ENCODE measurements at places on chromosomes 3 and 15. TPM values are rescaled to one million over a fixed set of nuclear protein-coding genes. Genes with fewer than 3 reads are reported as not detected.

- no peak for DNase-seq
Observed at GRCh38 chr3:182139627-182140357, 428.1 kb downstream of the SOX2 start.

- no peak for DNase-seq
Observed at GRCh38 chr3:24608701-24609390, 114.2 kb upstream of the THRB start.

DNA sequence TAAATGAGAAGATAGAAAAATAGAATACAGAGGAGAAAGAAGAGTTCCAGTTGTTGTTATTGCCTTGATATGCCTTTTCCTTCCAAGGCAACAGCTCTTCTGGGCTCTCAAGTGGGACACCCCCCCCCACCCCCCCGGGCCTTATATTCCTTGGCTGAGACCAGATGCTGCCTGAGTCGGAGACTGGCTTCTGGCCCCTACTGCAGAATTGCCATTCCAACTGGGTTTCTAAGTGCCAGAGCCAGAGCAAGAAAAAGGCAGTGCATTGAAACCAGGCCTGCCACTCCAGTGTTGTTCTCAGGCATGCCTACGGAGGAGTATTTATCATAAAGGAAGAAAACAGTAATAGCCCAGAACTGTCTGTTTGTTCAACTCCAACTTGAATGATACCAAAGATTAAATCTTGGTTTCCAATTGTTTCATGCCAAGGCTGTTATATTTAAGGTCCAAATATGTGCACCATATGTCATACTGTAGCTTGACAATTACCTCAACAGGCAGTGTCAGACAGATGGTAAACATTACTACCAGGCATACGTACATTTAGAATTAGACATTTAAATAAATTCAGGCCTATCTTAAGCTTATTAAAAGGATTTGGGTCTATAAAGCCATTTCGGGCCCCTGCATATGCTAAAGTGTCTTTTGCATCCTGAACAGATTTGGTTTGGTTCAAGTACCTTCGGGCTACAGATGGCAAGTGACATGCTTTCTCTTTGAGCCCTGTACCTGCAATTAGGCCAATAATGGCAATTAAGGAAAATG, 209.9 kb upstream of the SEMA6D start:
- no peak for DNase-seq

DNA sequence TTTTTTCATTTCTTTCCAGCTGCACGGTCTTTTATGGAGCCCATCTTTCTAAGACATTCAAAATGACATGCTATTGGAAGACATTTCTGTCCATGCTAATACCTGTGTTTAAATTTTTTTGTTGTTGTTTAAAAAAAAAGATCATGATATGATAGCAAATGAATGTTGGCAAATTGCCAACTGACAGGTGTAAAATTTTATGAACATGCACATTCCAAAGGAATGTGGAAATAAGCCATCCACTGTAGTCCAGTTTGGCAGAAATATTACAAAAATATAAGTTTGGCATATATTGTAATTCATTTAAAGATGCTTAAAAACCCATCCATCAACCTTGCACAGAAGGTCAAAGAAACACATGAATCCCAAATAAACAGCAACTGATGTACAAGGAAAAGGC, 75.6 kb upstream of the WNT5A start:
- no peak for DNase-seq

Gene TMEM266
- polyA plus RNA-seq, result not detected

All from K562 (cell line).